NCI-H1105 treated with DMSO at 0.1 percent for 48 hours (cell line): ENCODE measurements at places on chromosomes 12 and 14.

DNA sequence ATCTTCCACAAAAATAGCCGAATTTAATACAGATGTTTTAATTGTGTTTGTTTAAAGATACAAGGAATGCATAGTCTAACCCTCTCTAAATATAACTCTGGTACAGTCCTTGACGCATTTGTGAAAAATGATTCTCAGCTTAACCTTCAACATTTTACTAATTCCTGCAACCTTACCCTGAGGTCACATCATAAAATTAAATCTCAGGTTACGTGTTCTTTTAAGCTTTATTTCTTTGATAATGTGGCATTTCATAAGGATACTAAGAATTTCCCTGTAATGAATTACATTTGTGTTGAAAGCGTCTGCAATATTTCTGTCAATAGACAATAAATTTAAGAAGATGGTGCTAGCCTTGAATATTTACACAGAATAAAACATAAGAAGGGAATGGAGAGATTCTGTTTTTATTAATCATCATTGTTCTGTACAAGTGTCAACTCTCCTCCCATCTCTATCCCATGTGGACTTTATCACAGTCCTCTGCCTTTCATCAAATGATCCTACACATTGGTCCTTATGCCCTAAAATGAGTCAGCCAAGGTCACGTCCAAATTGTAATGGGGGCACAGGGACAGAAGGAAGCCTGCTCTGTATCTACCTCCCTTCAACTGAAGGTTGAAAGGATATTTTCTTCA, 769.3 kb upstream of the FLRT2 start:
- DNase-seq: no peak

DNA sequence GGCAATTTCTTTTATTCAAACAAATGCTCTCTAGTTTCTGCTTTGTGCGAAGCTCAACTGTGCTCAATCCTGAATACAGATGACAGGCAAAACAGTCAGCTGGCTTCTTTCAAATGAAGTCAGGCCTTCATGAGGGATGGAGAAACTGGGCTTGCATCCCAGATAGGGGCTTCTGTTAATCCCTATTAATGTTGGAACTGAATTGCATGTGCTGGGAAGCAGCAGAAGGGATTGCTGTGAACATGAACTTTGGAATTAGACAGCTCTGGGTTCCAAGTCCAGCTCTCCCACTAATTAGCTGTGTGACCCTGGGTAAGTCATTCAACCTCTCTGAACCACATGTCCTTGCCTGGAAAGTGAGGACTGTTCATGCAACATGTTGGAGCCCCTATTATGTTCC, 21.1 kb upstream of the CORO1C start:
- no peak for DNase-seq

GRCh38 chr12:78095623-78096022, 264.9 kb downstream of the NAV3 start:
- no peak for DNase-seq

DNA sequence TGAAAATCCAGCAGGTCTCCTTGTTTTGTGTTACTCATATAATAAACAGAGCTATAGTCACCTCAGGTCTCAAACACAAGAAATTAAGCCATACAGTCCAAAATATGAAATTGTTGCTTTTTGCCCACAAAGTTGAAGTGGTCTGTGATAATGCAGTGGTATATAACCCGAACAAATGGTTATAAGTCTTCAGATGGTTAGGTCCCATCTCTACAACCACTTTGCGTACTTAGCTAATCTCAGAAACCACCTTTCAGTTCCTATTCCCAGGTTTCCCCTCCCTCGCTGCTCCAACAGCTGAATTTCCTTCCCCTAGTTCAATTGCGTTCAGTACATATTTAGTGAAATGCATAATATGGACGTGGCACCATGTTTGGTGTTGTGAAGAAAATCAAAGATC, 3.3 kb upstream of the KCNA5 start:
- DNase-seq: no peak

DNA sequence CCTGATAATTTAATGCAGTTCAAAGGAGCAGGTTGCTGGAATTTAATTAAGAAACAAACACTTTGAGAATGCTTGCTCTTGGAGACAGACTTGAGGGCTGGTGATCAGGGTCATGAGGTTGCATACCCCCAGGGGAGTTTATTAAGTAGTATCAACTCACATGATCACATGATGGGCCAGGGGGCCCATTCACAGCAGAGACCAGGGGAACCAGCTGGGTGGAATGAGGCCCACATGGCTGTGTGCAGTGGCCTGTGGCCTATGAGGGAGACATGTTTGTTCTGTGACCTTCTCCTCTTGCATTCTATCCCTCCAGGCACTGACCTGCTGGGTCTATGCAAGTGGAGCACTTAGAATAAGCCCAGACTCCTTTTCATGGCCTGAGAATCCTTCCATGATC, 266.6 kb upstream of the PWP1 start:
- DNase-seq: no peak

DNA sequence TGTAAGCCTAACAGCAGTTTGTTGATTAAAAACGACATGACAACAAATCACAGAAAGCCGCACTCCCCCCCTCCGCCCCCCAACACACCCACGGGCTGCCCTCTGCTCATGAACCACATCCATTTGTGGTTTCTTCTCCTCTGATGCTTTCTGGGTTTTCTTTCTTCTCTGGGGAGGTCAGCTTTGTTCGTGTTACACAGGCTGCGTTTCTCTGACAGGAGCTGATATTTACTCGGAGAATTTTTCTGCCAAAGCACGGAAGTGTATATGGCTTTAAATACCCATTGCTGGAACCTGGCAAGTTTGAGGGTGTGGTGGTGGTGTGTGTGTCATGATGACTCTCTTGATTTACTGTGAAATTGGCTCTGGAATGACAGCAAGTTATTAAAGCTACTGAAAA, 883.7 kb upstream of the TMEM132C start:
- DNase-seq: no peak

DNA sequence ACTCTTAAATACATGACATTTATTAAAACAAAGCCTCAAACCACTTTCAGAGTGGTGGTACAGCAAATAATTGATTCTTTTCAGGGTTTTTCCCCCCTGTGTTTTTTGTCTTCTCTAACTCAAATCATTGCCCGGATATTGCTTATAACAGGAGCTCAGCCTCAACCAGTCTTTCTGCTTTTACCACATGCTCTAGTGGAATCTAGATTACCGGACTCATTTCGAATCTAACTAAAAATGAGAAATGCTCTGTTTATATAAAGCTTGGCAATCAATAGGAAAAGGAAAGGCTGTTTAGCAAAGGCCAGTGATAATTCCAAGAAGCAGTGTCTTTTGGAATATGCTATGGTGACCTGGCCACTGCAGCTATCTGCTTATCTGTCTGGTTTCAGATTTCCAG, 161.5 kb downstream of the ETV6 start:
- DNase-seq: no peak

GRCh38 chr12:98418357-98419075, 96.9 kb upstream of the TMPO start:
- no peak for DNase-seq

- DNase-seq: peak; percentile 95
Measured at GRCh38 chr12:19915392-19916195, 452.7 kb upstream of the PDE3A start.

GRCh38 chr12:76270657-76271358, 77.4 kb downstream of the BBS10 start:
- no peak for DNase-seq

- no peak for DNase-seq
Measured at GRCh38 chr12:68200854-68201253, 24.8 kb downstream of the IL26 start.

- no peak for DNase-seq
Measured at GRCh38 chr14:77844802-77845201, 44.9 kb downstream of the ADCK1 start.

- DNase-seq: no peak
Measured at GRCh38 chr12:40351976-40352375, 127.2 kb downstream of the LRRK2 start.

- DNase-seq: no peak
Measured at GRCh38 chr12:75585330-75585729, 73.9 kb upstream of the KRR1 start.

GRCh38 chr14:51957950-51958349, 31.4 kb upstream of the RTRAF start:
- peak; percentile 14 for DNase-seq

DNA sequence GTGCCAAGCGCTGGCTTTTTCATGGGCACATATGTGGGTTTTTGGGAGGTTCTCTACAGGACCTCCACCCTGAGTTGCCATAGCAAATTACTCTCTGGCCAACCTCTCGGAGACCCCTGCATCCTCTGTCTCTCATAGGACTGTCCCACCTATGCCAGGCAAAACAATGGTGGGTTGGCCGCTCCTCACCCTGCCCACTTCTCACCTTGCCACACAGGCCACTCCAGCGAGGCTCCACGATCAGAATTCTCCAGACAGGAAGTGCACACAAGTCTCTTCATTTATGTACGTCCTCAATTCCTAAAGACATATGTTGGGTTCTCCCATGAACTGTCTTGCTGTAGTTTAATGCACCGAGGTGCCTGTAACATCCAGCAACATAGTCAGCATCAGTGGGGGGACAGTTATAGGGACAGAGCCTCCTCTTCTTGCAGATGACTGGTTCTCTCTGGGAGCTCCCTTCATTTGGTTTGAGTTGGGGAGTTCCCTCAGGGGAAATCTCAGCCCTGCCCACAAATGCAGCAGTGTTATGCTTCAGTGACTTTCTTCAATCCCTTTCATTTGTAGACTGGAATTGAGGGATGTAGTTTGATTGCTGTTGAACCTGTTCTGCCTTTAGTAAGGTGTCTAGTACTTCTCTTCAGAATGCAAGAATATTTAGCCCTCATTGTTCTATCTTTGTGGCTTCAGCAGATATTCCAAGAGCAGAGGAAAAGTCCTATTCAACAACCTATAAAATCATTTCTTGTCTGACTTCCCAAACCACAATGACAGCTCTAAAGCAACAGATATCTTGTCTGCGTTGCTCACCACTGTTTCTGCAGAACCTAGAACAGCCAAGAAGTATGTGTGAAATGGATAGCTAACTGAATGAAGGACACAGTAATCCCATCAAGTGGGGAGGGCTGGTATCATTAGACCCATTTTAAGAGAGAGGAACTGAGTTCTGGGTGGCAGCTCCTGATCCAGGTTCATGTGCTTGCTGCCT, 2.8 kb upstream of the LTBP2 start:
- DNase-seq: no peak

GRCh38 chr12:27105746-27106536, 23.6 kb upstream of the C12orf71 start:
- no peak for DNase-seq

- no peak for DNase-seq
Measured at GRCh38 chr14:24900269-24901100, 149.5 kb downstream of the STXBP6 start.

GRCh38 chr14:65966188-65966587, 520.0 kb upstream of the CCDC196 start:
- no peak for DNase-seq

GRCh38 chr14:68146818-68147217, 327.2 kb downstream of the RAD51B start:
- no peak for DNase-seq

DNA sequence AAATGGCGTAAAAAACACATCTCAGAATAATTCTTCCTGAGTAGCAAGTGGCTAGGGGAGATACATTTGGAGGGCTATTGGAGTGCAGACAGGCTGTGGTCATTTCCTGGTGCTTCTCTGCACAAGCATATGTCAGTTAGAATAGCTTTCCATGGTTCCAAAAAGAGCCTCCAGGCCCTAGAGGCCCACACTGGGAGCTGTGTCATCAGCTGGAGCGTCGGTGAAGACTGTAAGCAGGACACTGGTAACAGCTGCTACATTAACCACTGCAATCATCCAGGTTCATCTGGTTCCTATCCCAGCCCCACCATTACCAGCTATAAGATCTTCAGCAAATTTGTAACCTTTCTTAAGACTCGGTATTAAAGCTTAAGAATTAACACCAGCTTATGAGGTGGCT, 31.7 kb upstream of the APPL2 start:
- no peak for DNase-seq

DNA sequence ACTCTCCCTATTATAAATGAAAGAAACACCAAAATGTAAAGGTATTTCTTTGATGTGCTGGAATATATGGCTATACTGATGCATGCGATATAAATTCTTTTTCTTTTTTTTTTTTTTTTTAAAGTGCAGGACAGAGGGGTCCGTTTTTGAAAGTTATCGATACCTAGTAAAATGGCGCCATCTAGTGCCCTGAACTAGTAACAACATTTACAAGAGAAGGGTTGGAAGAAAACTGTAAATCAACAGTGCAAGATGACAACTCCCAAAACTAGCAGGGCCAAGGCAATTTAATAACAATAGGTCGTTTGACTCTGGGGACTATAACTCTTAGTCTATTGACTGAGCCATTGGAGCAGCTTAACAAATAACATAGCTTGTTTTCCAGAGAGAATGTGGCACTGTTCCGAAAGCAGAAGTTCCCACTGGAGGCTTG, 137.7 kb downstream of the SPTSSA start:
- peak; percentile 61 for DNase-seq

GRCh38 chr14:34665785-34666435, 36.0 kb upstream of the SNX6 start:
- no peak for DNase-seq

DNA sequence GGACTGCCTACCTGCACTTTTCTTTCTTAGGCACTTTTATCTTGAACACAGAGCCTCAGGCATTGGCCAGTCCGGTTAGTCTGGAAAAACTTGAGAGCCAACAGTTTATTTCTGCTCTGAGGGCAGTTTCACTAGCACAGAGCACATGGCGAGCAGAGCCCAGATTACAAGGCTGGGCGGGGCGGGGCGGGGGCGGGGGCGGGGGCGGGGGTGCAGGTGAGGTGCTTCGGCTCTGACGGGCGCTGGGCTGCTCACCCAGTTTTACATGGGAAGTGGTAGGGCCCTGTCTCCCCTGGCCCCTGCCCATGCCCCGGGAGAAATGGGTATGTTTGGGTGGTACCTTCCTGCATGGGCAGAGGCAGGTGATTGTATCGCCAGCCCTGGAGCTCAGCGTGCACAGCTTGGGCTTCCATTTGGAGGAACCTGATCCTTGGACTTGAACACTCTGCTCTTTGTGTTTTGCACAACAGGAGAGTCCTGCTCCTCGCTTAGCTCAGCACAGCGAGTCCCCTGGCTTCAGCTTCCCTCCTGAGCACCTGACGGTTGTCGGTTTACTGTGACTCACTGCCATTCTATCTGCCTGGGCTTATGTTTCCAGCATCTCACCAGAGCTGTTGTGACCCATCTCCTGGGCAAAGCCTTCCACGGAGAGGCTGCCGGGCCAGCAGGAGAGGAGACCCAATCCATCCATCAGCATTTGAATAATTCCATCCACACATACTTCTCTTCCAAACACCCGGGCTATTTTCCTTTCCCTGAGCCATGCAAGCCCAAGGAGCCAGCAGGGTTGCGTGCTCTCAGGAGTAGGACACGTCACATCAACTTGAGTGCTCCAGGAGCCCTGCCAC, 108.5 kb downstream of the ARF6 start:
- DNase-seq: no peak

DNA sequence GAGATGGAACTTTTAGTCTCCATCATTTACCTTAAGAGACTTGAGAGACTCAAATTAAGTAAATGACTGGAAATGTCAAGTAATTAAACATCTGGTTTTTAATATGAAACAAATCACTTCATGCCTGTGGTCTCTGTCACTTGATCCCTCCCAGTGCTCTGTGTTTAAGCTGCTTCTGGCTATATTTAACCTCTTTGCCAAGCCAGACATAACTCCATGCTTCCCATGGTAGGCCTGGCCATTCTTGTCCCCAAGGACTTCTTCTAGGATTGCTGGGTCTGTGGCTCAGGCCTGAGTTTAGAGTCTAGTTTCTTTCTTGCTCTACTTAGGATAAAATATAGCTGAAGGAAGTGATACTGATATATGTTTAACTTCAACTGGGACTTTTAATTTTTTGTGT, 1013.6 kb downstream of the FLRT2 start:
- no peak for DNase-seq

GRCh38 chr12:3219233-3219632, 142.1 kb downstream of the TSPAN9 start:
- DNase-seq: peak; percentile 74

- DNase-seq: no peak
Measured at GRCh38 chr12:117744418-117744817, 224.4 kb downstream of the KSR2 start.
